ENCODE measurements at places on chromosomes 3 and 15.
A peak's percentile ranks its signal among the peaks of the same experiment; 100 is the strongest.

DNA sequence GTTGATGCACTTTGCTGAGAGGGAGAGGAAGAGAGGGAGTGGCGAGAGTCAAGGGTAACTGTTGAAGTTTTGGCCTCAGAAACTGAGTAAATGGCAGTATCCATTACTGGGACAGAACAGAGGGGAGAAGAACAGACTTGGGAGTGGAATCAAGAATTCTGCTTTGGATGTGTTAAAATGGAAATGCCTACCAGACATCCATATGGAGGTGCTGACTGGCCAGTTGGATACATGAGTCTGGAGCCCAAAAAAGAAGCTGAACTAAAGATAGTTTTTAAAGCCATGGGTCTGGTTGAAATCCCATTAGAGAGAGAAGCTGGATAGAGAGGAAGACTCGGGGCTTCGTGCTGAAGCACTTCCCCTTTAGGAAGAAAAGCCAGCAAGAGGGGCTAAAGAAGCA is 35.9 kb upstream of the NSMCE3 start:
- no peak for DNase-seq

DNA sequence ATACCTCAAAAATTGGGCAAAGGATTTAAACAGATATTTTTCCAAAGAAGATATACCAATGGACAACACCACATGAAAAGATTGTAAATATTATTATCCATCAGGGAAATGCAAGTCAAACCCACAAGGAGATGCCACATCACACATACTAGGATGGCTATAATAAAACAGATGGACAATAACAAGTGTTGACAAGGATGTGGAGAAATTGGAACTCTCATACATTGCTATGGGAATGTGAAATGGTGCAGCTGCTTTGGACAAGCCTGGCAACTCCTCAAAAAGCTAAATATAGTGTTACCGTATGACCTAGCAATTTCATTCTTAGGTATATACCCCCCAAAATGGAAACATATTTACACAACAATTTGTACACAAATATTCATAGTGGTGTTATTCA is 59.3 kb downstream of the PPCDC start:
- DNase-seq: no peak

DNA sequence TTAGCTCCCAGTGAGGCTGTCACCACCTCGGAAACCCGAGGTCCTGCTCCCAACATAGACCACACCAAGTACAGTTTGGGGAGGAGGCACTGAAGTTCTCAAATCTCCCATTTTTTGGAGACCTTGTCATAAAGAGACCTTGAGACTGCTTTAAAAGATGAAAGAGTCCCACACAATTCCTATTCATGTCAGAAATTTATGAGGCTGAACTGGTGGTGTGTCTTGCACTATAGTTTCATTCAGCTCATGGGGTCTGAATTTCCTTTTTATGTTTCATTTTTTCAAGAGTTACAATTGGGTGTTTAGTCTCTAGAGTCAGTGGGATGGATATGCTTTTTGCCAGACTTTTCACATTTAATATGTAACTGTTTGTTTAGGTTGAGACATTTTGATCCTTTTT is 318.1 kb upstream of the LRRFIP2 start:
- no peak for DNase-seq

DNA sequence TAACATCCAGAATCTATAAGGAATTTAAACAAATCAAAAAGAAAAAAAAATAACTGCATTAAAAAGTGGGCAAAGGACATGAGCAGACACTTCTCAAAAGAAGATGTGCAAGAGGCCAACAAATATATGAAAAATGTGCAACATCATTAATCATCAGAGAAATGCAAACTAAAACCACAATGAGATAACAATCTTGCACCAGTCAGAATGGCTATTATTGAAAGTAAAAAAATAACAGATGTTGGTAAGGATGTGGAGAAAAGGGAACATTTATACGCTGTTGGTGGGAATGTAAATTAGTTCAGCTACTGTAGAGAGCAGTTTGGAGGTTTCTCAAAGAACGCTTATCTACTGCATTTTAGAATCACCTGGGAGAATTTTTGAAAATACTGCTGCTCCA is 186.1 kb downstream of the OTOL1 start:
- no peak for DNase-seq

DNA sequence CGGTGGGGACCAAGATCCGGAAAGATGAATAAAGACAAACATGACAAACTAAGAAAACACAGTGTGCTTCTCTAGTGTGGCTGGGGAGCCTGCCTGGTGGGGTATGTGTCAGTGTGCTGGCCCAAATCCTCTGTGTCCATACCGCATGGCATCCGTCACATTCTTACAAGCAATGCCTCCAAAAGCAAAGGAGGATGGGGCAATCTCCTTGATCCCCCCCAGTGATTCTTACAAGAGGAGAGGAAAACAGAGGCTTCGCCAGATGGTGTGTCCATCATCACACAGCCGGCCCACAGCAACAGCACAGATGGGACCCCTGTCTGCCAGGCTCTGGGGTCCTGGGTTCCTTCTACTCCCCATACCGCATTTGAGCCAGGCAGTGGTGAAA is 558 bp upstream of the IL17RC start:
- peak; percentile 36 for DNase-seq

DNA sequence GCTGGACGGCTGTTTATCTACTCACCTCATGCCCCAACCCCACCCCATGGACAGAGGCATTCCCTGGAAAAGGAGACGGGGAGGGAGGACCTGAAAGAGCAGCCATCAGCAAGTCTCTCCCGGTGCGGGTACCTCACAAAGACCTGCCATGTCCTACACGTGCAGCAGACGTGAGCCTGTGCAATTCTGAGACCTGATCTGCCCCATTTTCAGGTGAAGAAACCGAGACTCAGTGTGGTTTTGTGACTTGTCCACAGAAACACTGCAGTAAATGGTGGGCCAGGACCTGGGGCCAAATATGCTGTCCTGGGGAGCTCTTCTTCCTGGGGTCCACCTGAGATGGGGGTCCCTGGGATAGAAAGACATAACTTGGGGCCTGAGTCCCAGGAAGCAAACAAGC is 137.0 kb upstream of the LINGO1 start:
- no peak for DNase-seq

GRCh38 chr15:79430901-79431635 is 1.1 kb upstream of the MINAR1 start:
- peak; percentile 72 for DNase-seq

GRCh38 chr15:91075739-91076138 is 24.3 kb upstream of the SV2B start:
- DNase-seq: no peak
